Adrenal gland (tissue), 19 donors: ENCODE measurements at places on chromosomes 6 and 20.
A peak's percentile ranks its signal among the peaks of the same experiment; 100 is the strongest.

- no peak for DNase-seq
Measured at GRCh38 chr20:58903614-58904013, 51.1 kb downstream of the GNAS start.

GRCh38 chr6:37535759-37536490 lies 36.2 kb upstream of the CCDC167 start:
- DNase-seq, result peak; percentile 29

DNA sequence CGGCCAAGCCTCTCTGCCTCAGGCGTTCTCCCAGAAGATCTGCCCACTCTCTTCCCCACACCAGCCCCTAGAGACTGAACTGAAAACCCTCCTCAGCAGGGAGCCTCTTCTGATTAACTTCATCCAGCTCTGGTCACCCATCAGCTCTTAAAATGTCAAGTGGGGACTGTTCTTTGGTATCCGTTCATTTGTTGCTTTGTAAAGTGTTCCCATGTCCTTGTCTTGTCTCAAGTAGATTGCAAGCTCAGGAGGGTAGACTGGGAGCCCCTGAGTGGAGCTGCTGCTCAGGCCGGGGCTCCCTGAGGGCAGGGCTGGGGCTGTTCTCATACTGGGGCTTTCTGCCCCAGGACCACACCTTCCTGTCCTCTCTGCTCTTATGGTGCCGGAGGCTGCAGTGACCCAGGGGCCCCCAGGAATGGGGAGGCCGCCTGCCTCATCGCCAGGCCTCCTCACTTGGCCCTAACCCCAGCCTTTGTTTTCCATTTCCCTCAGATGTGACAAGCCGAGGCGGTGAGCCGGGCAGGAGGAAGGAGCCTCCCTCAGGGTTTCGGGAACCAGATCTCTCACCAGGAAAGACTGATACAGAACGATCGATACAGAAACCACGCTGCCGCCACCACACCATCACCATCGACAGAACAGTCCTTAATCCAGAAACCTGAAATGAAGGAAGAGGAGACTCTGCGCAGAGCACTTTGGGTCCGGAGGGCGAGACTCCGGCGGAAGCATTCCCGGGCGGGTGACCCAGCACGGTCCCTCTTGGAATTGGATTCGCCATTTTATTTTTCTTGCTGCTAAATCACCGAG lies 14.2 kb downstream of the VEGFA start:
- DNase-seq, result no peak

DNA sequence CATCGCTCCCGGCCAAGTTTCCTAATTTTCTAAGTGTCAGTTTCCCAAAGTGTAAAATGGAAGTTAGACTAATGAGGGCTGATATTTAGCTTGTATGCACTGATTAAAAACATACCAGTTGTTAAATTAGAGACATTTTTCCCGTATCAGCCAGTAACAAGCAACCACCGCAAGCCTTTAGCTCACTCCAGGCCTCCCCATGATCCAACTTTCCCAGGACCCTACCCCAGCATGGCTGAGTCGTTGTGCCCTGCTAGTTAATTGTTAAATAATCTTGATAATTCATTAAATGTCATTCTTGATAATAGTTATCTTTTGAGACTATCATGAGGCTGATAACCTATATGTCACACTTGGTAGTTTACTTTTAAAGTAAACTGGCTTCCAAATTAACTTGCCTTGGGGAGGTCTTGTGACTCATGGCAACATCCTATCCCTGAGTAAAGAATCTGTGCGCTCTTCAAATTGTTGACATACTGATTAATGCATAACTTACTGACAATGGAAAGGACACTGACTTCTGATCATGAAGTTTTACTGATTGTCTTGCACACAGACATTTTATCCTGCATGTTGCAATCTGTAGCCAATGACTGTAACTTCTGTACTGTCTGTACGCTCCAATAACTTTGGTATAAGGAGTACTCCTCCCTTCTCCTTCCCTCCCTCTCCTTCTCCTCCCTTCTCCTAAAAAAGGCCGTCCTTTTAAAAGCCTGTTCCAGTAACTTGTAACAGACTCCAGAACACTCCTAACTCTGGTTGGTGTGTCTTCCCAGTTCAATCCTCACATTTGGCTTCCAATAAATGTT lies 6.3 kb upstream of the GTF3C6 start:
- no peak for DNase-seq

GRCh38 chr20:41507436-41507835 lies 110.7 kb downstream of the CHD6 start:
- no peak for DNase-seq

DNA sequence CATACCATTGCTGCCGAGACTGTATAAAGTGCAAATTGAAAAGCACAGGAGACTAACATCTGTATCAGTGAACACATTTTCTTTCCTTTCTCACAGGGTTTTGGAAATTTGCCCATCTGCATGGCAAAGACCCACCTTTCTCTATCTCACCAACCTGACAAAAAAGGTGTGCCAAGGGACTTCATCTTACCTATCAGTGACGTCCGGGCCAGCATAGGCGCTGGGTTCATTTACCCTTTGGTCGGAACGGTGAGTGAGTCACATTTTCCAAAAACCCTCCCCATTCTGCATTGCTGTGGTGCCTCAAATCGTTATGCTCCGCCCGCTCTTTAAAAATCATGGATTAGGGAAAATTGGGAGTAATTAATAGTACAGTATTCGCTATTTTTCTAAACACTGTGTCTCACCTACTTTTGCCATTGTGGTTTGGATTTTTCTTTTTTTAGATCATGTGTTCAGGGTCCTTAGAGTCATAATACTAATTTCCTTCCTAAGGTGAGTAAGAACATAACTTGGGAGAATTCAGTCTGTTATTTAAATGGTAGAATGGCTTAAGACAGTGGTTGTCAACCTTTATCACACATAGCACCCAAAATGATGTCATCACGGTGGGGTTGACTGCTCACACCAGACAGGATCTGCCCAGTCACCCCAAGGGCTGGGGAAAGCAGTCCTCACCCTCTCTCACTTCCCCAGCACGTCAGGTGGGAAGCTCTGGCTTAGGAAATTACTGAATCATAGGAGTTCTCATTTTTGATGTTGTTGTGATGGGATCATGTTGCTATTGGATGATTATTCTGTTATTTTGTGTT lies 171.6 kb downstream of the MTHFD1L start:
- no peak for DNase-seq

GRCh38 chr6:16730738-16731477 lies 30.4 kb downstream of the ATXN1 start:
- DNase-seq, result no peak

GRCh38 chr6:166555086-166555485 lies 31.4 kb downstream of the RAMACL start:
- DNase-seq, result no peak

DNA sequence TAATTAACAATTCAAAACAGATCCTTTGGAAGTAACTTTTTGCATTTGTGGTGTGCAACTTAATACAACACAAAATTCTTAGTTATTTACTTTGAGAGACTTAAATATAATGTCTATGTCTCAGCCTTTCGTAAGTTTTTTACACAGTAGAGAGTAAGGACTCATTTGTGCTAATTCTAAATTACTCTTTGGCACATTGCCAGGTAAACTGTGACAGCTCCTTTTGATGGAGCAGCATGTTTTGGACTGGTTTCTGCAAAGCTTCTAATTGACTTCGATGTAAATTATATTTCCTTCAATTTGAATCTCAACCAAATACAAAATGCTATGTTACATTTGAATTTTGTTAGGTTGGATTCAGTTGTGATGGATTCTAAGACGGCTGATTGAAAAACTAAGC lies 450.7 kb upstream of the OPRM1 start:
- no peak for DNase-seq

GRCh38 chr6:159267165-159267564 lies 98.0 kb downstream of the FNDC1 start:
- no peak for DNase-seq

DNA sequence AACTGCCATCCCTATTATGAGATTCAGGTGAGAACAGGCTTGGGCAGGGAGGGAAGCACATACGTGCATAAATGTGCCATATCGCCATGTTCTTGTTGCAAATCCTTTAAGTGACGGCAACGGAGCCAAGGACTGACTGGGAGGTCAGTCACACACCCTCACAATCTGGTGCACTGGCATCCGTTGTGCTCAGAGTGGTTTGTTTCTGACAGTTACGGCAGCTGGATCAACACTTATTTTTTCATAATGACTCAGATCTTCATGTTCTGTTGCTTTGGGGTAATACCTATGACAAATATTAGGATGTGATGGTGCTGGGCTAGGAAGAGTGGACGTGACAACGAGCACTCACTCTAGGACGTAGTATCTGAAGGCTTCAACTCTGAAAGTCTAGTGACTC lies 56.2 kb upstream of the PREP start:
- DNase-seq, result no peak

DNA sequence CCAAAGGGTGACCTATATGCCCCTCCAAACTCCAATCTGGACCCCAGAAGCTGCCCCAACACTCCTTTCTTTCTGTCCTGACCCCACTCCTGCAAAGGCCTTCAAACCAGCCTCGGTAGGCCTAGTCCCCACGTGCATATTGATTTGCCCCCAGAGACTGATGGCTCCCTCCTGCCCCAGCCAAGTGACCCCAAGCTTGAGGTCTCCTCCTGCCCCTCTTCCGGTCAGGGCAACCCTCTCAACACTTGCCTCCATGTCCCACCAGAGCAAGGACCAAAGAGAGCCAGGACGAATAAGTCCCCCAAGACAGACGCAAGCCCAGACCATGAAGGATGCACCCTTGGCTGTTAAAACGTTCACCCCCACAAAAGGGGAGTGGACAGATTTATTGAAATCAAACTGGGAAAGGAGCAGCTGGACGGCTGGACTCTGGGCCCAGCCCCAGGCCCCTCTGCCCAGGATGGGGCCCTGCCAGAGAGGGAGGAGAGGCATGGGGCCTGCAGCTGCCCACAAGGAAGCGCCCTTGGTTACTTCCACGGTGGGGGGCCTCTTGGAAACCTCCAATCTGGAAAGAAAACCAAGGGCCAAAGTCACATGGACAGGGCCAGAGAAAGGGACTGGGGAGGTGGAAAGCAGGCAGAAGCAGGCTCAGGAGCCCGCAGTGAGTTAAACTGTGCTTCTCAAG lies 2.4 kb upstream of the SPEF1 start:
- no peak for DNase-seq

DNA sequence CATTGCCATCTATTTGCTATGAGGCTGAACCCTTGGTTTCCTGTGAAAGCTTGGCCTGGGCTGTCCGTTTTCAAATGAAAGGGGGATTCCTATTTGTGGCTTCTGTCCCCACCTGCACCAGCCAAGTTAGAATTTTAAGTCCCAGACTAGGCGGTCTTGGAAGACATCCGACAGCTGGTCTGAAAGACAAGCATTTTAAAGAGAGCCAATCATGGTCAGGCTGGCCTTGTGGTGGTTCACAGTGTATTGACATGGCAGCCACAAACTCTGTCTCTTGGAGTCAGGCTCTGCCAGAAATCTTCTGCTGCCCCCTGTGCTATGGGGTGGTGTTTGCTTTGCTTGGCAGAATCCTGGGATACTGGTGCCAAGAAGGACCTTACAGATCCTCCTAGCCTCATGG lies 319.2 kb upstream of the MOCS1 start:
- DNase-seq, result no peak

DNA sequence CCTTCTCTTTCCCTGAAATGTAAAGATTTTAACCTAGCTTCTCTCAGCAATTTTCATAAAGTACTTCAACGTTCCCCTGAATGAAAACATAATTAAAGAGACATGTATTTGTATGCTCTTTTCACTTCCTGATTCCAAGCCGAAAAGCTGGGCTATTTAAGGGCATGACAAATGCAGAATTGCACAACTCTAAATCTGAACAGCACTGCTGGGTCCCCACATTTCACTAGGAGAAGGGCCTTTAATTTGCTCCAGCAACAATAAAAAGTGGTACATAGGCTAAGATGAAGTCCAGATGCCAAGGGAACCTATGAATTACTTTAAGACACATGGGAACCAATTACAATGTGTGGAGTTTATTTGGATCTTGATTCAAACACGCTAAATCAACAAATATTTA lies 42.0 kb downstream of the IRAK1BP1 start:
- DNase-seq, result no peak

DNA sequence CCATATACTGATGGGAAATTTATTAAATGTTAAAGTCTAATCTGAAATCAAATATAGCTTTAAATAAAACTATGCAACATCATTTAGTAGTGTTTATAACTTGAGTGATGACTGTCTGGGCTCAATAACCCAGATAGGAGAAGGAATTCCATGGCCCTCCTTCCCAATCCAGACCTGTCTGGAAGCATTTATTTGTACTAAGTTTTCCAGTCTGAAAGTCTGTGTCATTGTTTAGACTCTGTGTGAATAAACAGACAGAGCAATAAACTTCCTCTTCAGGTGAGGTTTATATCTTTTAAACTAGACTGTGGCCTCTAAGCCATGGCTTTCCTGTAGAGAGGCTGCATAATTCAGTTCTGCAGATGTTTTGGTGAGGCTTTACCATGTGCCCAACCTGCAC lies 176.4 kb downstream of the SOX4 start:
- no peak for DNase-seq

GRCh38 chr20:49310705-49311104 lies 32.8 kb upstream of the ZNFX1 start:
- no peak for DNase-seq

DNA sequence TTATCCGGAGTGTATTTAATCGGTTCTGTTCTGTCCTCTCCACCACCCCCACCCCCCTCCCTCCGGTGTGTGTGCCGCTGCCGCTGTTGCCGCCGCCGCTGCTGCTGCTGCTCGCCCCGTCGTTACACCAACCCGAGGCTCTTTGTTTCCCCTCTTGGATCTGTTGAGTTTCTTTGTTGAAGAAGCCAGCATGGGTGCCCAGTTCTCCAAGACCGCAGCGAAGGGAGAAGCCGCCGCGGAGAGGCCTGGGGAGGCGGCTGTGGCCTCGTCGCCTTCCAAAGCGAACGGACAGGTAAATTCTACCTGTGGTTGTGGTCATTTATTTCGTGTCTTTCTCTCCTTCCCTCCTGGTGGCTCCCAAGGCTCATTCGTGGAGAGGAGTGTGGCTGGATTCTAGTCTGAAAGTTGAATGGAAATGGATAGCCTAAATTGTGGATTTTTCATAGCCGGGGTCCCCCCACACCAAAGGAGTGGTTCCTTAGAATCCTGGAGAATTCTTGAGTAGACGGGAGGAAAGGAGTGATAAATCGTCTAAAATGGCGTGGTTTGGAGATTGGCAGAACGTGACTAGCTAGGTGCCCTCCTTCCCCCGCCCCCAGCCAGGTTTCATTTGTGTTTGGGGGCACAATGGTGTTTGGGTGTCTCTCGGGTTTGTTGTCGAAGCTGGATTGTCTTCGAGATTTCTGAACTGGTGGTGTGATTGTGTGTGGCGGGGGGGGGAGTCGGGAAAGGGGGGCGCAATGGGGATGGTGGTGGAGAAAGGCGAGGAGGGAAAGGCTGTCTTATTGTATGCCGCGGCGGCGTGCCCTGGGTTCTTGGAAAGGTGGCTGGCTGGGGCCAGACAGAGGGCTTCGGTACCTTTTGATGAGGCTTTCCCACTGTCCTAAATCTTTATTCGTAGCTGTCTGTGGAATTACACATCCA lies 673 bp downstream of the MARCKS start:
- no peak for DNase-seq
